Mesothelial cell of epicardium (in vitro differentiated cells): ENCODE measurements at places on chromosomes 3 and 15.
A peak's percentile ranks its signal among the peaks of the same experiment; 100 is the strongest.

- no peaks in the 10 kb centered on the region for H3K36me3 ChIP-seq
- no peak overlapping the region for H3K4me3 ChIP-seq
- peaks cover 3% of the 10 kb centered on the region for H3K27me3 ChIP-seq
Measured at GRCh38 chr3:135109681-135110080, 314.6 kb downstream of the EPHB1 start.

GRCh38 chr3:26621176-26621575, 1.4 kb upstream of the LRRC3B start:
- no peak for DNase-seq
- H3K27me3 ChIP-seq, result peaks cover 92% of the 10 kb centered on the region
- no peaks in the 10 kb centered on the region for H3K36me3 ChIP-seq
- H3K27ac ChIP-seq, result no peak overlapping the region

GRCh38 chr3:64305731-64306130, 80.5 kb upstream of the PRICKLE2 start:
- no peak for DNase-seq
- no peak overlapping the region for H3K27ac ChIP-seq
- H3K27me3 ChIP-seq, result no peaks in the 10 kb centered on the region
- no peak overlapping the region for H3K4me3 ChIP-seq
- H3K36me3 ChIP-seq, result no peaks in the 10 kb centered on the region

DNA sequence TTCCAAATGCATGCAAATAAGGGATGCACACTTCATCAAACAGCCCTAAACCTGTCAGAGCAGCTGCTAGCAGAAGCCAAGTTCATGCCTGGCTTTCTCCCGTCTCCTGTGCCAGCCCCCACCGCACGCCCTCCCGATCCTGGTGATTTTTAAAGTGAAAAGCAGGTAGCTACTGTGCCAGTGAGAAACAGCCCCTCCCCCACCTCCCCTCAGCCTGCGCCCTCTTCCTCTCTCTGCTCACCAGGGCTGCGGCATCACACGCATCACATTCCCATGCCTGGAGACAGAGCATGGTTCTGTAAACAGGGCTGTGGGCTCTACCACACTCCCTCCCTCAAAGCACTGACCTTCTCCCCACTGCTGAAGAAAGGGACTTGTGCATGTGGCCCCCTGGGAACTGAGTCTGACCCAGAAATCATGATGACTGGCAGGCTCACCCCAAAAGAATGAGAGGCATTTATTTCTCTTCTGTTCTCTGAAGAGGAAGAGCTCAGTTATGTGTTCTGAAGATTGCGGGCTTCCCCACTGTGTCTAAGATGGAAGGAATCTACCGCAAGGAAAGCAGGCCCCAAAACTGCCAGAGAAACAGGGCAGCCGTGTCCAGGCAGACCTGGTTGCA, 14.5 kb upstream of the SLC6A1 start:
- H3K27ac ChIP-seq, result no peak overlapping the region
- H3K4me3 ChIP-seq, result no peak overlapping the region
- no peak for DNase-seq
- H3K27me3 ChIP-seq, result peaks cover 80% of the 10 kb centered on the region

DNA sequence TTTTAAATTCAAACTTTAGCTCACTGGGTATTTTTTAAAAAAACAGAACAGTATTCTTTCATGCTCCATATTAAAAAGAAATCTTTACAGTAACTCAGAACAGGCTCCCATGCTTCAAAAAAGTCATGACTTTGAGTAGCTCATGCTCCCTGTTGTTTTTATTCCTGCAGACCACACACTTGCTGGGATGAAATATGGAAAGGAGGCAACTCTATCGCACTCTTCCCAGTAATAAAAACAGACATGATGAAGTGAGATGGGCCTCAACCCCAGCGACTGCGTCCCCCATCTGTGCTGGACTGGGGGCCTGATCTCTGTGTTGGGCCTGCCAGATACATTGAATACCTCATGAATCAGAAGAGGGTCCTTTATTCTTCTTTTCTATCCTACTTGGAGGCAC, 58.9 kb downstream of the ARHGEF3 start:
- H3K36me3 ChIP-seq, result peaks cover 29% of the 10 kb centered on the region
- no peak for DNase-seq
- H3K27ac ChIP-seq, result peak overlapping the region; percentile 48
- H3K27me3 ChIP-seq, result no peaks in the 10 kb centered on the region

- H3K36me3 ChIP-seq, result no peaks in the 10 kb centered on the region
- H3K4me3 ChIP-seq, result peak overlapping the region; percentile 87
- H3K27me3 ChIP-seq, result no peaks in the 10 kb centered on the region
- H3K4me1 ChIP-seq, result peaks cover 45% of the 10 kb centered on the region
Measured at GRCh38 chr3:119322021-119322834, 28.0 kb downstream of the ARHGAP31 start.
